RPMI7951 (cell line): ENCODE measurements at places on chromosomes 1 and 21.

GRCh38 chr1:47505267-47505666, 67.4 kb downstream of the FOXD2 start:
- DNase-seq: no peak

- no peak for DNase-seq
Observed at GRCh38 chr1:213163278-213163711, 112.3 kb downstream of the RPS6KC1 start.

GRCh38 chr1:219144658-219145315, 28.9 kb upstream of the LYPLAL1 start:
- no peak for DNase-seq

DNA sequence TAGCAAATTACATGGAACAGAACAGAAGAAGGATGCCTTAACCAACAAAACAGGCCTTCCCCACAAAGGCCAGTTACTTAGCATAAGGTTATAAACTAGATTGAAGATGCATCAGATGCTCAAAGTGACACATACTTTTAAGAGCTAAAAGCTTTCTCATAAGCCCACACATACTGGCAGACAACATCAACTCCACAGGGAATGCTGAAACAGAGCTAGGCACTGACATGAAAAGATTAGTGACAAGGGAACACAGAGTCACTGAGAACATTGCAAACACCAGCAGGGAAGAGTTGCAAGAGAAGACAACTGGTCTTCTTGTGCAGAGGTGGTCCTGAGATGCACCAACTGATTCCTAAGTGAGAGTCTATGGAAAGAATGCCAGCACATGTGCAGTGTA, 6.9 kb downstream of the TTC13 start:
- DNase-seq: no peak

GRCh38 chr1:92466683-92467352, 19.9 kb downstream of the GFI1 start:
- no peak for DNase-seq

DNA sequence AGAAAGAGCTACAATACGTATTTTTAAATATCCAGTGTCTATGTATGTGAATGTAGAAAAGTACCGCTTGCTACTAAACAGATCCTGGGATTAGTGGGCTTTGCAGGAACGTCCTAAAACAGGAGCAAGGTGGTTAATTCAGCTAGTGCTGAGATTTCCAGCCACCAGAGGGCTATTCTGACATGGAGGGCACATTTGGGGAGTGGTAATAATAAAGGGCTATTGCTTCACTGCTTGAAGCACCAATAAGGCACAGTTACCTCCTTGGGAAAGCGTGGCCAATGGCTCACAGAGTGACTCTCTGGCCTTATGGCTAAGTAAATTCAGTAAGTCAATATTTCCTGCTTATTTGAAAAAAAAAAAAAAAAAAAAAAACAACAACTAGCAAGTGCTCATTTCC, 152.4 kb downstream of the GABPA start:
- no peak for DNase-seq

DNA sequence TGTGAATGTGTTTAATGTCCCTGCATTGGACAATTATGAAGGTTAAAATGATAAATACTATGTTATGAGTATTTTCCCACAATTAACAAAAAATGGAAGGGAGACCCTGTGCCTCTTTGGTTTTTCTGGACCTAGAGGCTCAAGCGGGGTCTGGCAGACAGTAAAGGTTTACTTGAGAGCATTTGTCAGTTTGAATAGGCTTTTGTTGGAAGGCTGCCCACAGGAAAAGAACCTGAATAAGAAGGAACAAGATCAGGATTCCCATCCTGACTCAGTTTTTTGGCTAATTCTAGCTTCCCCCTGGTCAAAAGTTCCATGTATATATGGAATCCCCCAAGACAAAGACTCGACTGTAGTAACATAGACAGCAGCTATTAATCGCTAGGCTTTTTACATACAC, 150.9 kb upstream of the JUN start:
- peak; percentile 41 for DNase-seq

DNA sequence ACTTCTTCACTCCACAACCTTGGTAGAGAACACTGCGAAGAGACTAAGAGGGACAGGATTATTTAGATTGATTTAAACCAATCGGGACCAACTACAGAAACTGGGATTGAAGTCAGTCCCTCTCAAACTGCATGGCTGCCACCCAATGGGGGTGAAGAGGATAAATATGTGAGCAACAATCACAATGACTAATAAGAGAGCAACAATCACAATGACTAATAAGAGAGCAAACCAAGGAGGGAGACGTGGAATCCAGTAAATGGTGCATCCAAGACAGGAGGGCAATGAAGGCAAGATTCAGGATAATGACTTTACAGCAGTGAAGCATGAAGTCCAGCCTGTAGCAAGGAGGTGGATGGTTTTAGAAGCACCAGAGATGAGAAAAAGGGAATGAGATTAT, 322.8 kb downstream of the TTLL7 start:
- DNase-seq: no peak

DNA sequence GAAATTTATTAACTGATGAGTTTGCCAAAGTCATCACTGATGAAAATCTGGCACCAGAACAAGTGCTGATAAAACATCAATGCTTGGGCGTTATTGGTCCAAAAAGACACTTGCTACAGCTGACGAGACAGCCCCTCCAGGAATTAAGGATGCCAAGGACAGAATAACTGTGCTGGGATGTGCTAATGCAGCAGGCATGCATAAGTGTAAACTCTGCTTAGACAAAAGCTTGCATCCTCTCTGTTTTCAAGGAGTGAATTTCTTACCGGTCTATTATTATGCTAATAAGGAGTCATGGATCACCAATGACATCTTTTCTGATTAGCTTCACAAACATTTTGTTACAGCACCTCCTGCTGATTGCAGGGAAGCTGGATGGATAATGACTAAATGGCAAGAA, 402.0 kb downstream of the LTN1 start:
- DNase-seq: no peak

GRCh38 chr21:36134803-36135390, at the start of gene CBR3:
Gene CBR3, plus strand, starts transcription at chr21:36135079. Its CDS starts 114 bp downstream, at chr21:36135193.
- DNase-seq: peak; percentile 72

GRCh38 chr21:37276377-37276776, 9.2 kb upstream of the VPS26C start:
- no peak for DNase-seq

GRCh38 chr1:153985341-153985912, 712 bp downstream of the RAB13 start:
- DNase-seq: peak; percentile 82

GRCh38 chr1:23470282-23471070, 13.5 kb downstream of the ASAP3 start:
- peak; percentile 61 for DNase-seq

GRCh38 chr1:107016376-107016978, 40.0 kb upstream of the PRMT6 start:
- peak; percentile 5 for DNase-seq

DNA sequence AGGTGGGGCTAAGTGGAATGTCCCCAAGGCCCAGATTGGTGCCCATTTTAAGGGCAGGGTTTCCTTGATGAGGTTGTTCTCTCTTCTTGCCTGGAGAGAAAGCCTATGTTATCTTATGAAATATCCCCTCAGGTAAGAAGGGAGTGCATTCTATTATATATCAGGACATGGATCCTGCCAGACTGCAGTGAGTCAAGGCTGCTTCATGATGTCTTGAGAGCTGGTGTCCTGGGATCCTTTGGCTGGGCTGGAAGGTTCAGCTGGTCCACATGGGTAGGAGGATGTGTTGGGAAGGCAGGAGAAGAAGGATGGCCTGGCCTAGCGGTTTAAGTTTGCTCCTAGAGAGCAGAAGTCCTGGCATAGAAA, 207.6 kb downstream of the ROR1 start:
- no peak for DNase-seq

DNA sequence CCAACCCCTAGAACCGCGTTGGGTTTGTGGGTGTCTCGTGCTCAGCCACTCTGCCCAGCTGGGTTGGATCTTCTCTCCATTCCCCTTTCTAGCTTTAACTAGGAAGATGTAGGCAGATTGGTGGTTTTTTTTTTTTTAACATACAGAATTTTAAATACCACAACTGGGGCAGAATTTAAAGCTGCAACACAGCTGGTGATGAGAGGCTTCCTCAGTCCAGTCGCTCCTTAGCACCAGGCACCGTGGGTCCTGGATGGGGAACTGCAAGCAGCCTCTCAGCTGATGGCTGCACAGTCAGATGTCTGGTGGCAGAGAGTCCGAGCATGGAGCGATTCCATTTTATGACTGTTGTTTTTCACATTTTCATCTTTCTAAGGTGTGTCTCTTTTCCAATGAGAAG, 18.7 kb downstream of the TFF3 start:
- no peak for DNase-seq

GRCh38 chr21:45554477-45555175, 12.4 kb upstream of the SLC19A1 start:
- DNase-seq: peak; percentile 60

DNA sequence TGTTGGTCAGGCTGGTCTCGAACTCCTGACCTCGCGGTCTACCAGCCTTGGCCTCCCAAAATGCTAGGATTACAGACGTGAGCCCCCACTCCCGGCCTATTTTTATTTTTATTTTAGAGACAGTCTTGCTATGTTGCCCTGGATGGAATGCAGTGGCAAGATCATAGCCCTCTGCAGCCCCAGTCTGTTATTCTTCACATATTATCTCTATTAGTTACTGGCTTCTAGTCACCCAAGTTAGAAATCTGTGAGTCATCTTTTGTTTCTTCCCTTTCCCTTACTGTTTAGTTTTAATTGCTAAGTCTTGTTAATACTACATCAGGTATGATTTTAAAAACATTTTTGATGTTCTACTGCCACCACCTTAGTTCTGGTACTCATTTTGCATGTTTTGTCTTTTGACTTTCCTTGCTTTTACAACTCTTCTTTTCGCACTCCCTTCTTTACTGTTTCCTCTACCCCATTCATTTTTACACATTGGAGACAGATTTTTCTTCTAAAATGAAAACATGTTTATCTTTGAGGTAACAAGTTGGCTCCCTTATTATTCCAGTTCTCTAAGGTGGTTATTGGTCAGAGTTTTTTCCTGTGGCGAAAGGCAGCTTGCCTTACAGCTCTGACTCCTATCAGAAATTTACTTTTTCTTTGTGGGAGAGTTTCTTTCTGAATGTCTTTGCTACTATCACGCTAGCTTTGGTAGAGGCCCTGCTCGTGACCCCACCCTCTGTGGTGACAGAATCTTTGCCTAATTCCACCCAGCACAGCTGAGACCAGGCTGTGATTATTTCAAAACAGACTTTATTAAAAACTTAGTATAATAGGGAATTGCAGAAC, 19.5 kb downstream of the ZMYM4 start:
- DNase-seq: peak; percentile 45

GRCh38 chr21:15285556-15285955, 220.8 kb upstream of the NRIP1 start:
- no peak for DNase-seq

- DNase-seq: no peak
Observed at GRCh38 chr1:37845786-37846185, 13.6 kb downstream of the MTF1 start.

- no peak for DNase-seq
Observed at GRCh38 chr1:232303222-232303620, 326.7 kb downstream of the SIPA1L2 start.

GRCh38 chr1:182616130-182617013, 12.2 kb upstream of the RGS16 start:
- peak; percentile 52 for DNase-seq

- peak; percentile 78 for DNase-seq
Observed at GRCh38 chr1:157961805-157962762, 31.4 kb upstream of the KIRREL1 start.

GRCh38 chr1:111148376-111148881, 8.4 kb downstream of the CEPT1 start:
- no peak for DNase-seq

DNA sequence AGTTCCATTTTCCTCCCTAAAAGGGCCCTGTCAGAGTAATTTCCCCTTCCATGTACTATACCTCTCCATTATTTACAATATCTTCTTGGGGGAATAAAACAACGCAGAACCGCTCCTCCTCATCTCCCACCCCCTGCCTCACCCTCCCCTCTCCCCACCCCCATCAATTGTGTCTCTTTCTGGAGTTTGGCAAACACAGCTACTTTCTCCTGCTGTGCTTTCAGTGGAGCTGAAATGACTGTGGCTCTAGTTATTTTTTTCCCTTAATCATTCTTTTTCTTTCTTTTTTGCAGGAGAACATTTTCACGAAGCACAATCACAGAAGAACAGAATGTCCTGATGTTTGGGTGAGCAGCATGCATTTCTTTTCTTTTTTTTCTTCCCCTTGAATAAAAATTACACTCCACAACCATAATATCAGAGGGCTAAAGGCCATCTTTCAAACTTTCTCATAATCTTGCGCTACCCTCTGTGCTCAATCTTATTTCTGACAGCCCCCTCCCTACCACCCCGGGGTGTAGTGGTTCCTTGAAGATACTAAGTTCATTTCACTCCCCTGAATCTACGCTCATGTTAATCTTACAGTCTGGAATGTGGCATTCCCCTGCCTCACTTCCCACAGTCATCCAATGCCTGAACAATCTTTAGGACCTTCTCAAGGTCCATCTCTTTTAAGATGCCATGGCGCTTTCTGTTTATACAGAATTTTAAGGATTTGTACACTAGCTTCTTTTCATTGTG, 8.8 kb upstream of the PLXNA2 start:
- DNase-seq: no peak

GRCh38 chr1:203144661-203145060, 17.1 kb downstream of the ADORA1 start:
- peak; percentile 67 for DNase-seq

GRCh38 chr1:47276850-47277249, 37.1 kb downstream of the STIL start:
- DNase-seq: no peak

GRCh38 chr1:209924390-209924789, 13.6 kb upstream of the SYT14 start:
- no peak for DNase-seq

DNA sequence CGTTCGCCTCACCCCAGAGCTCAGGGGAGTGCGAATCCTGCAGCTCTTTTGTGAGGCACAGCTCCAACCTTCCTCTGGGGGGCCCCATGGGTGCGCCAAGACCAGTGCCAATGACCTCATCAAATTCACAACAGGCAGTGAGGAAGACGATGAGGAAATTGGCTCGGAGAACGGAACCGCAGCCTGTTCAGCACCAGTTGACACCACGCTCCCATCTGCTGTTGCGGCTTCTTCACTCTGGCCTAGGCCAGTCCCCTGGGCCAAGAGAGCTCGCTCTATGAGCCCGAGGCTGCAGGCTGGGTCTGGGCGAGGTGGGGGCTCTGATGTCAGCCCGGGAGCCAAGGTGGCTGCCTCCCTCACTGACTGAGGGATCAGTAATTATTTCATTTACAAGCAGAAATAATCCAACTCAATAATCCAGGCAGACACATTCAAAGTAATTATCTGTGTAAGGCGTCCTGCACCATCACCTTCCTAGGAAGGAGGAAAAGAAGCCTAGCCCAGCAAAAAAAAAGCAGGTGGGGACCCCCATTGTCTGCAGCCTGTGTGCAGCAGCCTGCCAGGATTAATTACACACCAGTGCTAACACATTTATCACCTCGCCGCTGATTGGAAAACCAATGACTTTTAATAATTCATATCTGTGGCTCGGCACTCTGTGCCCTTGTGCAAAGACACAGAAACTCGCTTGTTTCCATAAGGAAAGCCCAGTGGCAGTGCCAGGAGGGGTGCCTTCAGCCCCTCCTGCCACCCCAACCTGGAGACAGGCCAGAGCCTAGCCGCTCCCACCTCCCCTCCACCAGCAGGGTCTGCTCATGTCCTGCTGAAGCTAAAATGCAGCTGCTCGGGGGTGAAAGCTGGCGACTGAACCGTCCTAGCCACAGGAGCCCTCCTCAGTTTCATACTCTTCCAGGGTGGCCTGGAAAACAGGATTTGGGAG, 1.9 kb downstream of the PLEKHA6 start:
- no peak for DNase-seq

GRCh38 chr1:210397252-210397651, 68.5 kb downstream of the HHAT start:
- peak; percentile 26 for DNase-seq

- no peak for DNase-seq
Observed at GRCh38 chr1:20684651-20685050, 23.5 kb upstream of the DDOST start.
